Foreskin keratinocyte (primary cell): ENCODE measurements at places on chromosomes 12 and 14. TPM values are rescaled to one million over a fixed set of nuclear protein-coding genes. Genes with fewer than 3 reads are reported as not detected.

SLC6A15 gene
- total RNA-seq, result 29.6 and 38.8 TPM in 2 replicates

- DNase-seq, result no peak
Observed at GRCh38 chr12:27212861-27213260, 31.2 kb upstream of the STK38L start.

GRCh38 chr12:223841-224240, 9.9 kb upstream of the SLC6A12 start:
- DNase-seq, result no peak

DNA sequence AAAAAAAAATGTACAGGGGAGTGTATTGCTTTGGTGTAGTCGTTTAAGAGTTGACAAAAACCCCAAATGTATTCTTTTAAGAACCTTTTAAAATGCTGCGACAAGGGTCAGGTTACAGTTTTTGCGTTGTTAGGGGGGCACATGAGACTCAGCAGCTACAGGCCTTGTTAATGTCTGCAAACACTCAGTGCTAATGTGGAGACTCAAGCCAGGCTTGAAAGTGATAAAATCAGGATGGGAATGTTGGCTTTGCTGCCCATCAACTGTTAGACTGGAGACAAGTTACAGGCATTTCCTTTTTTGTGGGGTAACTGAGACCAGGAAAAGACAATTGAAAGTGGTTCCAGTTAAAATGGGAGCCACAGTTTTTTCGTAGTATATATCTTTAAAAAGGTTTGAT, 84.8 kb downstream of the PRKCH start:
- DNase-seq, result no peak

DNA sequence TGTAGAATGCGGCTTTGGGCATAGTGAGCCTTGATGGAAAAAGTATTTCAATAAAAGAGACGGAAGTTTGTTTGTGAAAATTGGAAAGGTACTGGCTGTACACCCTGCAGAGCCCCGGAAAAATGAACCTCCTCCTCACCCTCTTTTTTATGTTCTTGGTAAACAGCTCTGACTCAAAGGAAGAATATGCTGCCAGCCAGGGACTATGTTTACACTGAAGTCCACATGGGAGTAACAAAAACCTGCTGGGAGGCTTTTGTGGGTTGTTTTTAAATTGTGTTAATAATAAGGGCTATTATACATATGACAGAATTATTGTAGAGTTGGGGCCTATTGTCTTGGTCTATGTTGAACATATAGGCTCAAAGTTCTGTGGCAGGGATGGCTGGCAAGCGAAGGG, 70.7 kb downstream of the TTC8 start:
- DNase-seq, result peak; percentile 35

ADGRD1 gene
- total RNA-seq, result not detected in 2 replicates

- no peak for DNase-seq
Observed at GRCh38 chr14:70599345-70599744, 1.1 kb downstream of the MED6 start.
